ENCODE measurements at places on chromosomes 12 and 14. TPM values are rescaled to one million over a fixed set of nuclear protein-coding genes. Genes with fewer than 3 reads are reported as not detected.
A peak's percentile ranks its signal among the peaks of the same experiment; 100 is the strongest.

DNA sequence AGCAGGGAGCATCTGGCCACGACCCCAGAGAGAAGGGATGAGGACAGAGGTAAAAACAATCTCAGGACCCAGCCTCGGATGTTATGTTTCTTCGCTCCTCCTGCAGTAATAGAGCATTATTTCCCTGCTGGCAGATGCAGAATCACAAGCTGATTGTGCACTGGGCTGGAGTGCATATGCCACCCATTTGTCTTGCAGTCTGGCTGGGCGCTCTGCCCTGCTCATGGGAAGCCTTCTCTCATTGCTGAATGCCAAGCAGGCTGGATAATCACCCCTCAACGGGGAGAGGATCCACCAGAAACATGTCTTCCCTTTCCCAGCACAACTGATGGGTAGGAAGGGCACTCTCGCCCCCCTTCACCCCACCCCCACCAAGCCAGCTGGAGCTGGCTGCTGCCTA is 8.5 kb upstream of the VASH1 start:
- DNase-seq = no peak

- no peak for DNase-seq
Measured at GRCh38 chr12:94225506-94225905, 77.1 kb downstream of the PLXNC1 start.

Gene RNASE3
- total RNA-seq = not detected

Gene HOTAIR
- total RNA-seq = not detected

GRCh38 chr12:124040291-124040690 is 67.3 kb downstream of the ZNF664 start:
- no peak for DNase-seq

Gene HOXC13
- not detected for total RNA-seq

Gene TAS2R46
- total RNA-seq = 1.1 TPM

- DNase-seq = no peak
Measured at GRCh38 chr14:101878211-101878821, 86.1 kb upstream of the DYNC1H1 start.

Gene CKAP4
- total RNA-seq = 12.5 TPM

GRCh38 chr12:108699955-108700563 is 31.3 kb downstream of the CORO1C start:
- DNase-seq = no peak

- no peak for DNase-seq
Measured at GRCh38 chr12:85569261-85569660, 266.9 kb downstream of the RASSF9 start.

Gene CLEC14A
- total RNA-seq = not detected

Gene DTD2
- total RNA-seq = 15.1 TPM

Gene GPR84
- 0.36 TPM for total RNA-seq

DNA sequence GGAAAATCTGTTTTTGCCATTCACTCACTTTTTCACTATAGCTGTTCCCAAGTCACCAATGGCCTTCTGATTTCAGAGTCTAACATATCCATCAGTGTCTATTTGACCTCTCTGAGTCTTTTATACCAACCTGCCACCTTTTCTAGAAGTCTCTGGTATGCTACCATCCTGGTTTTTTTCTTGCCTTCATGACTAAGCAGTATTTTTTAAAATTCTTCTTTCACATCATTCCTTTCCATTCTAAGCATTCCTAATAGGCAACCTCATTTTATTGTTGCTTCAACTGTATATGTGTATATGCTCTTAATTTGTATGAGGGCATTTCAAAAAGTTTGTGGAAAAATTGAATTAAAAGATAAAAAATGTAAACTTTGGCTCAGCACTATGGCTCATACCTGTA is 5.0 kb downstream of the IRAK4 start:
- no peak for DNase-seq

- no peak for DNase-seq
Measured at GRCh38 chr14:88904864-88905263, 80.4 kb downstream of the TTC8 start.

Gene REP15
- total RNA-seq = not detected

- no peak for DNase-seq
Measured at GRCh38 chr12:5262450-5262849, 169.5 kb upstream of the NTF3 start.

DNA sequence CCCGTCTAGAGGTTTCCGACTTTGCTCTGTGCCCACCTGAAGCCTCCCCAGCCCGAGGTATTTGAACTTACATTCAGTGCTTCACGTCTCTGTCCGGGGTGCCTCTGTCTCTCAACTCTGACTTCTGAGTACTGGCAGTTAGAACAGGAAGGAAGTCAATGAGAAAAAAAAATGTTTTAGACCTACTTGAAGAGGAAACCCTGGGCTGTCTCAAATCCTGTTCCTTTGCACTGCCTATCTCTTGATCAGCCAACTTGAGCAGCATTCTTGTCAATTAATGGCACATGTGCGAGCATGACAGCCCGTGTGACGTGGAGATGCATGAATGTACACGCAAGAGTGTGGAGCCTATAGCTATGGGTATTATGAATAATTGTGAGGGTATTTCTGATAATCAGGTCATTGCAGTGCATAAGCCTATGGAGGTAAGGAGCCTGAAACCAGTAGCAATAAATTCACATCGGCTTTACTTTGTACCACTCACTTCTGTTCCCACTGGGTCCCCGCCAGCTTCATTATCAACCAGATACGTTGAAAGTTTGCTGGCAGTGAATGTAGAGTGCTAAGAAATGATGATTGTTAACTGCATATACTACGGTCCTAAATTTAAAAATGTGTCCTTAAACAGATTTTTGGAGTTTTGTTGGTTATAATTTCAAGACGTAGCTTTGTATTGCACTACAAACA is at the start of gene ARHGDIB:
TSS of gene ARHGDIB (minus strand) at position 136 of the 687 bp plus-strand sequence. CDS start 10,889 bp downstream, outside the sequence.
- peak; percentile 98 for DNase-seq

DNA sequence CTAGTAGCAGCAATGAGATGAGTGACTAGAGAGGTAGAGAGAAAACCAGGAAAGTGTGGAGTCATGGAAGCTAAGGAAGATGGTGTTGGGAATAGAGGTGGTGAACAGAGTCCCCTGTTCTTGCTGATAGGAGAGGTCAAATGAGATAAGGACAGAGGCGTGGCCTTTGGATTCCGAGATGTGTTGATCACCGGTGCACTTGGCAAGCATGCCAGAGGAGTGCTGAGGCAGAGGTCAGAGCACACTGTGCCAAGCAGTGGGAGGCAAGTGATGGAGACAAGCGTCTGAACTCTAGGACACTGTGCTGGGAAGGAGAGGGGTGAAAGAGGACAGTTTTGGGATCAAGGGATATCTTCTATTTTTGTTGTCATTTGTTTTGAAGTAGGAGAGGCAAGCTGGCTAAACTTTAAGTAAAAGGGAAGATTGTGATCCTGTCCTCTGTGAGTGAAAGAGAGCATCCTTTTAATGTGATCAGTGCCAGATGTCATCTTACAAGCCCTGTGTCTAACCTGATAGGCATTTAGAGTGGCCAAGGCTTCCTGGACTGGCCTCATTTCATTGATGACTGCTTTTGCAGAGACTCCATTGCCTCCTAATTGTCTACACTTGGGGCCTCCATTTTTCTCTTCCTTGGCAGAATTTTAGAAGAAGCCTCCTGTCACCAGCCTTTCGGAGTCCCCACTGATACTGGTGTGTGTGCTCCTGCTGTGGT is 336.4 kb downstream of the CACNA1C start:
- no peak for DNase-seq

DNA sequence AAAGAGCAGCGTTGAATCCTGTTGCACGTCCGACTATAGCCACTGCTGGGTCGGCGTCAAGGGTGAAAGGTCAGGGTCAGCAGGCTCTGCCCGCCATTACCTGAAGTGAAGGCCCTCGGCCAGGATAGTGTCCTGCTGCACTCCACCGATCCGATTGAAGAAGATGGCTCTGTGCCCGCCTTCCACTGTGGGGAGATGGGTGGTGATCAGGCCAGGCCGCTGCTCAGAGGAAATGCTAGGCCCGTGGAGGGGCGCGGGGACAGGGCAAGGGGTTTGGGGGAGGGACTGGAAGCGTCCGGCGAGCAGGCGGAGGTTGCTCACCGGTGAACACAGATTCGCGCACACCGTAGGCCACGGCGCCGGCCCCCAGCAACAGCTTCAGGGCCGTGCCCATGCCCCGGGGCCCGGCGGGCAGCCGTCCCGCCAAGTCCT is 352 bp downstream of the PHB2 start:
- DNase-seq = no peak

DNA sequence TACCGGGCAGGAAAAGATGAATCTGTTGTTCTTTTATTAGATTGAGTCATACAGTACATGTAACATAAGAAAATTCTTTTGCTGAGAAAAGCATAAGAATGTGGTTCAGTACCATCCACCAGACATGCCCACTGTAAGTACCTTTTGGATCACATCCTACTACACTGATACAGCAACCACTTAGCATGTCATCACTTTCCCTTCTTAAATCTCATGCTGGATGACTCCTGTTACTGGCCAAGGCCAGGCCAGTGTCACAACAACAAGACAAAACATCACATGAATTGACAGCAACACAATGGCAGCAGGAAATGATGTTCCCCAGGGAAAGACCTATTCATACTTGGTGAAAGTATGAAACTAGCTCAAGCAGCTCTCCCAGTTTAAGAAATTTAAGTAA is 46.4 kb downstream of the STXBP6 start:
- no peak for DNase-seq
